ENCODE measurements at places on chromosomes 2 and 18.

DNA sequence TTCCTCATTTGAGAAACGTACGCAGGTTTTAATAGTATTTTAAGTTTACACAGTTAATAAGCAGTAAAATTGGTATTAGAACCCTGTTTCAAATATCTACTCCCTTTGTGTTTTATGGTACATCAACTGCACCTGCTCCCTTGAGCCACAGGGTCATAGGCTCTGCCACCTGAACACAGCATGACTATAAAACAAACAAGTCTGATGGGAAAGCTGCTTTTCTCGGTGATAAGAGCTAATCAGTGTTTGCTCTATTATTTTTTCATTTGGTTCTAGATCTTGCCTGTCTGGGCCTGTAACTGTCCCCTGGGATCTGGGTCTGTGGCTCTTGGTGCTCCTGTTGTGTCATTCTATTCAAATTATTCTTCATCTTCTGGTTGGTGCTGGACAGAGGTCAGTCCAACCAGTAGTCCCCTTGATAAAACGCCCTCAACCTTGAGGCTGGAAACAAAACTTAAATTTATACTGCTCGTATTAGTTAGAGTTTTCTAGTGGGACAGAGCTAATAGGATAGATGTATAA, 314.8 kb upstream of the LRP1B start:
- DNase-seq = no peak

- no peak for DNase-seq
Observed at GRCh38 chr18:5979176-5979888, 84.0 kb upstream of the TMEM200C start.

DNA sequence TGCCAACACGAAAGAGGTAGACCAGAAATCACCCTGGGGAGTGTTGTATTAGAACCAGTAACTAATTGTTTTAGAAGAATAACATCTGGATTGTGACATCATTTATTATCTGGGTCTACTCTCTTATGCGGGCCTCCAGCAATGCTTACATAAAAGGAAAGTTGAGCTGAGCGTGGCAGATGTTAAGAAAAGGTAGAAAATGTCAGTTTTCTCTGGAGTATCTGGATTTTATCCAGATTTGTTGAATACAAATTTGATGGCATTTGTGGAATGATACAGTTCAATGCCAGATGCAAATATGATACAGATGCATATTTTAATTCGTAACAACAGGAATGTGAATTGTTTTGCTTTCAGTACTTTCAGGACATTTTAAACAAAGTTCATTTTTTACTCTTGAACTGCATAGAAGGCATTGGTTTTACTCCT, 90.3 kb downstream of the PRPF40A start:
- no peak for DNase-seq

GRCh38 chr2:226965376-226965775, 129.5 kb downstream of the RHBDD1 start:
- no peak for DNase-seq

DNA sequence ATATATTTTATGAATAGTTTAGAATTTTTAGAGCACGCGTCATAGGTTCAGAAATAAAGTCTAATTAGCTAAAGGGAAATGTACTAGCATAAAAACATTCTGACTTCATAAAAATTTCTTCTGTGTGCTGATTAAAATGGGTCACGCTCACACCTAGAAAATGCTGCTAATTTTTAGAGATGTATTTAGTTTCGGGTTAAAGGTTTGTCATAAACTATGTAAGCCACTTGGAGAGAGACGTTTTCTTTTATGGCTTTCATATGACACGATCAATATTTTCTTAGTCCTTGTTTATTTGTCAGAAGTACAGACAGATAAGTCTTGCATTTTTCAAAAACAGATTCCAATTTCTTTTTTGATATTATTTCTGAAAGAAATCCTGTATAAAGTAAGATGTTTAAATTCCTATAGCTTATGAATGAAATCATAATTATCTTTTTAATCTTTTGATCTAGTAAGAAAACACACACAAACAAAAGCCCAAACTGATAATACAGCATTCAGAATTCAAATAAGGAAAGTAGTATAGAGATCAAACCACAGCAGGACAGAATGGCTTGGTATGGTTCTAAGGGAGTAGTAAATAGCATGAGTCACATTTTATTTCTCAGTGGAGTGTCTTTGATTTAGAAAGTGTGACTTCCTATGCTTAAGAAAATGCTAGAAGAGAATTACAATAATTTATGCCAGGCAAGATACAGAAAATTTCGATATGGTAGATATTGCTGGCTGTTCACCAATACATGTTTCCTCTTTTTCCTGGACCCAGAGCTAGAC, 236.6 kb downstream of the GPD2 start:
- no peak for DNase-seq

DNA sequence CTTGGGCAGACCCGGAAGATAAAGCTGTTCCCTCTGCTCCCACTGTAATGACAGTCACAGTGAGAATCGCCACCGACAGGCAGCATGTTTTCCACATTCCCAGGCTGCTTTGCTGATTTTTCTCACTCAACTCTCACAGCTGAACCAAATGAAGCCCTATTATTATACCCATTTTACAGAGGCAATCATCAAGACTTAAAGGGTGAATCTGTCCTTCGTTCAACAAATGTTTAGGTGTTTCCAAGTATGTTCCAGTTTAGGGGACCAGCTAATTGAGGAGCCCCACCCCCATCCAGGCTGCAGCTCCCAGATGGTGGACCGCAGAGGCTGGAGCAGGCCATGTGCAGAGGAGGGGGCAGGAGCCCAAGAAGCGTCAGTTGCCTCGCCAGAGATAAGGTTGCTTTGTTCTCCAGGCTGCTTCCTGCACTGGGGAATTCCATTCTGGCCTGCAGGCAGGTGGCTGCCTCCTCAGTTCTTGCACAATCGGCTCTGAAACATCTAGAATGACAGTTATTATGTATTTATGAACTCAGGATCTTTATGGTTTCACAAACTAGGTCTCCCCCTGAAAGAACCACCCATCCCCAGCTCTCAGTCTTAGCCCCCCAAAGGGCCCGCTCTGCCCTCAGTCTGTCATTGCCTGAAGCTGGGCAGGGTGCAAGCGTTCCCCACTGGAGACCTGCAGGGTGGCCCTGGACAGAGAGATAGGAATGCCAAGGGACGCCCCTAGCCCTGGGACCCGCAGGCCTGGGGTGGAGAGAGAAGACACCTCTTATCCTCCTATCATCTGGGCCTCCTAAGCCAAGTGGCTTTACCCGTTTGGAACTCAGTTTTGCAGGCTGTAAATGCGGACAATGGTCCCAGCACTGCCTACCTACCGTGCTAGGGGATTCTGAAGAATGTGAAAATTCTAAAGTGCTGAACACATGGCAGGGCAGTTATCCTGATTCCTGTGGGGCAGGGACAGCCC, 49.1 kb upstream of the MYCN start:
- no peak for DNase-seq

- no peak for DNase-seq
Observed at GRCh38 chr2:189379287-189379630, 62.0 kb upstream of the WDR75 start.

GRCh38 chr2:53129851-53130250, 637.8 kb upstream of the CHAC2 start:
- DNase-seq = no peak

DNA sequence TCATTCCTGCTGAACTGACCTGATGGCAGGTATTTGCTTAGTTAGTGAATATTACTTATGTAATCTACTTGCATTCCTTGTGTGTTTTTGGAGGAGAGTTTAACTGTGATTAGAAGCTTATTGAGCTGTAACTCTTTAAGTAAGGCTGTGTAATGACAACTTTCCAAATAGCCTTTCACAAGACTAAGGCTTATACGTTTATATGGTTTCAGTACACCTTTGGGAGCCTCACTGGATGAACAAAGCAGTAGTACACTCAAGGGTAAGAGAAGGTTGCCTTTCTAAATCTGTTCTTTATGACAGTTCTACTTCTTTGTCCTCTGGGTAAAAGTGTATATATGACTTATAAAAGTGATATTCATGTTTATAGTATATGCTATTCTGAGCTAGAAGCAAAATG, 4.3 kb downstream of the ITPRID2 start:
- DNase-seq = no peak

DNA sequence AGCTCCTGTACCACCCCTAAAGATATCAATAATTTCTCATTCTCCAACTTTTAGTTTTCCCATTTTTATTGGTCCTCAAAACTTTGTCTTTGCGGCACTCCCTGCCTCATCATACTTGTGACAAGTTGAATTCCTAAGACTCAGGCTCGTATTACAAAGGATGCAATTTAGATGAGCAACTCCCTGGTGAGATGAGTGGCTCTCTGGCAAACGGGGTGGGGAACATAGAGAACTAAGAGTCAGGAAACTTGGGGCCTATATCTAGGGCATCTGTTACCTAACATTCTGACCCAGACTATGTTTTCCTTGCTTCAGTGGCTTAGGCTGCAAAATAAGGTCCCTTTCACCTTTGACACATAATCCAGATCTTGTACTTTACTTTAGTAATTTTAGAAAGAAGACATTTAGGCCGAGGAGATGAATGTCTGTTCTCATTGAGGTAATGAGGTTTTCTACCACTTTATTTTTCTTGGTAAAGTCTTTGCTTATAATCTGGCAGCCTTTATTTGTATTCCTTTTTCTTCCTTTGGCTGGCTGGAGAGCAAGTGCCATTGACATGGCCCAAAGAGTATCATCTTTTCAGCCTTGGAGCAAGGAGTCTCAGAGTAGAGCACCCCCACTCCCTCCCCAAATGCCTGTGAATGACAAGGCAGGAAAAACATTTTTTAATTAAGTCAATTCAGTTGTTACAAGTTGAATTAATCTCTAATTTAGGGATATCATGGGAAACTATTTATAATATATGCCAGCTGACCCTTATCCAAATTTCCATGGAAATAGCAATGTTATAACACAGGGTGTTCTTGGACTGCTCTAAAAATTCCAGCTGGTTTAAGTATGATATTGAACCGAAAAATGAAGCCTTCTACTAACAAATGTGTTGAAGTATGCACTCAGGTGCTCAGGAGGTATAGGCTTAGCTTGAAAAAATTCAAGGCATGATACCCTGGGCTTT, 15.2 kb downstream of the TSPYL6 start:
- DNase-seq = no peak

DNA sequence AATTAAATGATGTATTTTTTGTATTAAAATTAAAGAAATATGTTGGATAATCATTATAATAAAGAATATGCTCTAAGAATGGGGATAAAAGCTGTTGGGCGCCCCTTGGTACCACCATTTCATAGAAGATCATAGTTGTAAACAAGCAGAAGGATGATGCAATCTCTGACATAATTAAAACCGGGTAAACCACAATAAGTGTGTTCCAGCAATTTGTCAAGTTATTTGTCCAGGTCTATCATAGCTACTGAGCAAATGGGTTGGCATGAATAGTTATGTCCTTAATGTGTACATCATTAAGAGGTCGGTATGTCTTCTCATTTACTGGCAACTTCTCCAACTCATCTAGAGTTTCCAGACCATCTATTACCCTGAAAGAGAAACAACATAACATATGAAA, 6.7 kb upstream of the CLK1 start:
- no peak for DNase-seq

- no peak for DNase-seq
Observed at GRCh38 chr18:55314615-55315237, 273.3 kb downstream of the TCF4 start.

- no peak for DNase-seq
Observed at GRCh38 chr2:70684846-70685622, 83.0 kb downstream of the ADD2 start.

- no peak for DNase-seq
Observed at GRCh38 chr2:241228081-241228859, 39.8 kb downstream of the ANO7 start.

DNA sequence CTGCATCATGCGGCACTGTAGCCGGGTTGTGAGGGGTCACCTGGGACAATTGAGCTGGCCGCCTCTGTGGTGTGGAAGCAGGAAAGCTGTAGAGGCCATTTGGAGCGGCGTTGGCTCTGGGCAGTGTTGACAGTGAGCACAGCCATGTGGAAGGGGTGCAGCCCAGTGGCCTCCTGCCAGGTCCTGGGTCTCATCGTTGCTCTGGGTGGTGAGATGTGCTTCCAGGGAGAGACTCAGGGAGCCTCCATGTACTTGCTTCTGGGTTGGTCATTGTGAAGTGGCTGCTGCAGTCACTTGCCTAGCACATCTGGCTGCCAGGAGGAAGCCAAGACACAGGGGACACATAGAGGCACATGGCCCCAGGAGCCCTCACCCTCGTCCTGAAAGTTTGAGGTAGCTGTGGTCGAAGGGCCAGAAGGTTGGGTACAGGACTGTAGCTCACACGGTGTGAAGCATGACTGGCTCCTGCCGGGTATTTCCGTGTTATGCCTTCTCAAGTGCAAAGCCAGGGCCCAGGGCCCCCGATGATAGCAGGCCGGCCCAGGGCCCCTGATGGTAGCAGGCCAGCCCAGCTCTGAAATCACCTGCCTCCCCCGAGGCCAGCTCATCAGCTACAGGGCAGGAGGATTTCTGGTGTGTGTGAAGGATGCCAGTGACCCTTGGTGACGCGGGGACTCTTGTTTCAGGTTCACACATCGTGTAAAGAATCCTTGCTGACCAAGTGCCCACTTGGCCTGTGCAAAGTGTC, 82.6 kb downstream of the DGKD start:
- DNase-seq = no peak

GRCh38 chr2:182716650-182716979, 558 bp downstream of the DNAJC10 start:
- no peak for DNase-seq

DNA sequence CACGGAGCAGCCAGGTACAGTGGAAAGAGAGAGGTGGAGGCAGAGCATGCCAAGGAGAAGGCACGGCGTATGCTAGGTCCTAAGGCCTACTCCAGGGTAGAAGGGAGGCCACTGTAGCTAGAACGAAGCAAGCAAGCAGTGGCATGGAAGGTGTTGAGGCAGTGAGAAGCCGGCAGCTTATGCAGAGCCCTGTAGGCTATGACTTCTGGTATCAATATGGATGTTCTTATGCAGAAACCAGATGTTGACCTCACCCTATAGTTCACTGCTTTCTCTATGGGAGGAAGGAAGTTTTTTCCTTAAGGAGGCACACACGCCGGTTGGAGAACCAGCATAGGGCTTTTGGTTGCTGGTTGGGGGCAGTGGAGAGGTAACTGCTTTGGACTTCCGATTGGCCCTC, 6.1 kb downstream of the MGAT5 start:
- DNase-seq = no peak

- no peak for DNase-seq
Observed at GRCh38 chr2:222242532-222242931, 56.3 kb downstream of the PAX3 start.

GRCh38 chr18:48536516-48536915, 2.3 kb upstream of the CTIF start:
- DNase-seq = no peak

Data from activated CD8-positive, alpha-beta memory T cell treated with anti-CD3 and anti-CD28 coated beads for 4 hours (primary cell).